ENCODE measurements at places on chromosomes 7 and 10.

DNA sequence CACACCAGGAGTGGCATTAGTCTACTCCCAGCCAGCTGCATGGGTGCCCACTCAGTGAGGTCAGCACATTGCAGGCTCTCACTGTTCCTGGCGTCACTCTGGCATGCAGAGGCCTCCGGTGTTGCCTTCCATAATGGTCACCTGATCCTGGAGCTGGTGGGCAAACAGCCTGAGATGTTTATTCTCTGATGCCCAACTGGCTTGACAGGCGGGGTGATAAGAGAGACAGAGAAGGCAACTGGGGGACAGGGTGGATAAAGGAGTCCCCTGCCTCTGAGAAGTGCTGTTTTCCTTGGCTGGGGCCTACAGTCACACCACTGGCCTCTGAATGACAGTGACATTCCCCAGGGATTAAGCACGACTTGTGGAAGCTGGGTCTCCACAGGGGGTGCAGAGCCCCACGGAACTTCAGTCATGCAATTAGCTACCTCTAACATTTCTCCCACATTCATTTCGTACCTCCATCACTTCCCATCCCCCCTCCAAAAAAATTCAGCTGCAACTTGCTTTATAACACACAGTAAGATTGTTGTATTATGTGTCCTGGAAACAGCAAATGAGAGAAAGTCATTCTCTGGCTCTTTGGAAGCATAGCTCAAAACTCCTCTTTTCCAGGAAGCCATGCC is 7.1 kb upstream of the RBM20 start:
- DNase-seq, result no peak

GRCh38 chr7:78296644-78297371 is 498.2 kb downstream of the PHTF2 start:
- DNase-seq, result no peak

DNA sequence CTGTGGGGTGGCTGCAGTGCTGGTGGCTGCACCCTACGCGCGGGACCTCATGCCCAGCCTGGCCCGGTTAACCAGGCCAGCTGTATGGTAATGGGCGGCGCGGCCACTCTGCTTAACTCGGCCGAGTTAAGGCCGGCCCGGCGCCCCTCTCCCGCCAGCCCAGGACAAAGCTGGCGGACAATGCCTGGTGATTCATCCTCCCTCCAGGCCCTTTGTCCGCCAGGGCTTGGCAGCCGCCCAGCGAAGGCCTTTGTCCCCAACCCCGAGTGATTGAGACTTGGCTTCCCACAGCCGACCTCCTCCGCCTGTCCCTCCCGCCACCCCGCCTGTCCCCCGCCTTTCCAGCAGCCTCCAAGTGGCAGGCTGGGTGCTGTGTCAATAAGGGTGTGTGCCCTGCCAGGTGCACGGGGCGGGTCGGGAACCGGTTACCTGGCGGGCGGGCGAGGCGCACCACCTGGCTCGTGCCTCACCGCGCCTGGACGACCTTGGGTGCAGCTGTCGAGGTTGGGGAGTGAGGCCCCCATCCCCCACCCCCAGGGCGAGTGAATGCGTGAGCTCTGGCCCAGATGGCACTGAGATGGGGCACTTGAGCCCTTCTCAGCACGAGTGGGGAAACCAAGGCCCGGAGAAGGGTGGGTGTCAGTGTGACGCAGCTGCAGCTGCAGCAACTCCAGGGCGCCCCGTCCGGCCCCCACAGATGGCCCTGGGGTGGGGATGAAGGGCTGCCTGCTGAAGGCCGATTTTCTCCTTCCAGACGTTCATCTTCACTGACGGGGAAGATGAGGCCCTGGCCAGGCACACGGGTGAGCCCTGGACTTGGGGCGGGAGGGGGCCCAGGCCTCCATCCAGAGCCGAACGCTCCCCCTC is 4.6 kb downstream of the LFNG start:
- DNase-seq, result no peak

- DNase-seq, result no peak
Observed at GRCh38 chr10:88913788-88914187, 33.7 kb downstream of the STAMBPL1 start.

DNA sequence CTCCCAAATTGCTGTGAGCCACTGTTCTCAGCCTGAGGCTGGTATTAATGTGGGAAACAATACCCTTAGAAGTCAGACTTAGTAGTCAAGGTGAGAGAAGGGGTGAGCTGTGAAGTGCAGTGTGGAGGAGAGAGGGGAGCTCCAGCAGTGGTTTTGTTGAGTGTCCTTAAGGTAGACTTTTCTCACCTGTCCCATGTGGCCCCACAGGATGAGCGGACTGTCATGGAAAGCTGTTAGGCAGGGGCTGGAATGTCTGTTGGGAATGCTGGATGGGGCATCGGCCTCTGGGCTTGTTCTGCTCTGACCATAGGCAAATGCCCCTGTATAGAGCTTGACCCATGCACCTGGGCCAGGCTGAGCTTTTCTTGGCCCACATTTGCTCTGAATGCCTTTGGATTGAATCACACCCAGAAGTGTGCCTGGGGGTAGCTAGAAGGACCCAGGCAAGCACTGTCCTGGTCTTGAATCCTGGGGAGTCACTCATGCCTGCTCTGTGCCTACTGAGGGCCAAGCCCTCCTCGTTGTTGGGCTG is 36.3 kb upstream of the SH2D4B start:
- DNase-seq, result no peak

GRCh38 chr7:43879477-43879876 is 10.2 kb upstream of the MRPS24 start:
- no peak for DNase-seq

GRCh38 chr7:43692582-43693373 is 36.5 kb downstream of the COA1 start:
- no peak for DNase-seq

DNA sequence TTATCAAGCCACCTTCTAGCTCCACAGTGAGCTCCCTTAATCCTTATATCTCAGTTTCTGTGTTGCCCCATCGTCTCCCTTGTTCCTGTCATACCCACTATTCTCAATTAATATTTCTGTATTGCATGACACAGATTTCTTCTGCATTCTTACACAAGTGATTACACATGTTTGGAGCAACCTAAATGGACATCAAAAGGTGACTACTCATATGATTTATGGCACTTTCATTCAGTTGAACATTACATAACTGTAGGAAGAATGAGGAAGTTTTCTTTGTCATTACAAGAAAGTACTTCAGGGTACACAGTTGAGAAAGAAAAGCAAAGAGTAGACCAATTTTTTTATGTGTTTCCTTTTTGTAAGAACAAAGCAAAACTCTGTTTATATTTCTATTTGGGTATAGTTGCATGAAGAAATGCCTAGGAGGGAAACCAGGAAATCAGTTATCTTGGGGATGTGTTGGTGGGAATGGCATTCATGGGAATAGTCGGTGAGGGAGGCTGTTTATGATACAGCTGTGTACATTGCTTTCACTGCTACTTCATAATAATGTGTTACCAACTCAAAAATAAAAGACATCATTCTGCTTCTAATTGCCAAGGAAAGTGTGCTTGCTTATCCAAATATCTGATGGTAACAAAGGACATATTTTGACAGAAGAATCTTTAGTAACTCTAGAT is 23.6 kb upstream of the PRSS37 start:
- DNase-seq, result no peak

DNA sequence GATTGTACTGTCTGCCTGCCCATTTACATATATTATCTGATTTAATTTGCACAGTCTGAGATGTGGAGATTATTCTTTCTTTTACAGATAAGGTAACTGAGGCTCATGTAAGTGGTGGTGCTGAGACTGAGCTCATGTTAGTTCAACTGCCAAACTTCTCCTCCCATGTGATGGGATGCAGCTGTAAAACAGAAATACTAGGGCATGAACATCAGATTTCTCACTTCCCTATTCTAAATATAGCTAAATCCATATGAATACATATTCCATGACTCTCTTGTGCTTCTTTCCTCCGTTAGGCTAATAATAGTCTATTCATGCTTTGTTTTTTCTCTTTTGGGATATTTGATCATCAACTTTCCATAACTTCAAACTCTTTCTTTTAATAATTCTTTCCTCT is 84.7 kb downstream of the PTPRZ1 start:
- DNase-seq, result no peak

DNA sequence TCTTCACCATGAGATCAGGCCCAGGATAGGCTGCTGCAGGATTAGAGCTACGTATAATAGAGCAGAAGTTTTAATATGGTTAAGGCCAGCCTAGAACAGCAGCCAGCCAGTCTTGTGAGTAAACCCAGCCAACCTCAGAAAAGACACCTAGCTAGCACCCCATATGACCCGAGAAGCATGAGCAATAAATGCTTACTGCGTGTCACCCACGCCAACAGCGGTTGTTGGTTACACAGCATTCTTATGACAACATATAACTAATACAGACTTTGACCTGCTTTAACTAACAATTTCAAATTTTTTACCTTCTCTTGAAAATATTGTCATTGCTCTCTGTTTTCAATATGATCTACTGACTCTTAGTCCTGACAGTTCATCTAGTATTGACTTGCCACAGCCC is 105.7 kb downstream of the HBP1 start:
- DNase-seq, result no peak
